GM12892 (cell line): ENCODE measurements at places on chromosomes 13 and 19.

DNA sequence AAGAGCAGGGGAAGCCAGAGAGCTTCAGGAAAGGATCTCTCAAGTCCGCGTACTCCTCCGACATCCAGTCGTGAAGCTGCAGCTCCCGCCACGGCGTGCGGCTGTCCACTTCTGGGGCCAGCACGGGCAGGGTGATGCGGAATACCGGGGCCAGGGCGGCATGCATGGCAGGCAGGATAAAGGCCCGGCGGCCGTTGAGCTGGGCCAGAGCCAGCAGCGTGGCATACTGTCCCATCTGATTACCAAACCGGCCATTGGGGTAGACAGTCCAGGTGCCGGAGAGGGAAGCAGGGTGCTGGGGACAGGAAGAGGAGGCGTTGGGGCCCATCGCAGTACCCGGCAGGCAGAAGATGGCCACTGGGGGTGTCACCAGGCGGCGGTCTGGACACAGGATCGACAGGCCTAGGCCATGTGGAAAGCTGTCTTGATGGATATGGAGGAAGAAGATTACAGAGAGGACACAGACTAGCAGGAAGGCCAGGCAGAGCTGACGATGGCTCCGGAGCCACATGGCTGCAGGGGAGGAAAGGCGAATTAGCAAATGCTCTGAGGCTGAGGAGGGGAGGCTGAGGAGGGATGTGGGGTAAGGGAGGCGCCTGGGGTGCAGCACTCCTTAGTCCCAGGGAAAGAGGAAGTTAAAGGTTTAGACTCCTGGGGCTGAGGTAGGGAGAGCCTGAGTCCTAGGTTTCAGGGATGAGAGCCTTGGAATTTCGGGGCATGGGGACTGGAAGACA is 1.5 kb downstream of the FUT1 start:
- no peak for DNase-seq

GRCh38 chr19:47305309-47305751 is 4.3 kb upstream of the C5AR1 start:
- DNase-seq: no peak

- no peak for DNase-seq
Observed at GRCh38 chr13:83372786-83373185, 509.5 kb downstream of the SLITRK1 start.

- DNase-seq: no peak
Observed at GRCh38 chr19:18856385-18857126, 24.8 kb downstream of the UPF1 start.

GRCh38 chr13:96338030-96338429 is 248.1 kb downstream of the HS6ST3 start:
- DNase-seq: no peak

DNA sequence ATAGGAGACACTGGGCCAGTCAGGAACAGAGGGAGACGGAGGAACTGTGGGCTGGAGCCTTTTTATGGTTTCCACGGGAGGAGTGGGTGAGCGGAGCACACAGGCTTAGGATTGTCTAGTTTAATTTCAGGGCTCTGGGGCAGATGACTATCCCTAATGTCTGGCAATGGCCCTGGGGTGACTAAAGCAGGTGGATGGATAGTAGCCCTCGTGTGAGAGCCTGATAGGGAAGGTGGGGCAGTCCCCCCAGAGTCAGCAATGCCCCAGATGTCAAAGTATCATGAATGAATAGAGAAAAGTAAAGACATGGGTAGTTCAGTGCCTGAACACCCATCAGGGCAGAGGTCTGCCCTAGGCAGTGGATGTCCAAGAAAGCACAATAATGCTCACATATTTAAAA is 94.2 kb downstream of the ZDHHC20 start:
- DNase-seq: no peak

DNA sequence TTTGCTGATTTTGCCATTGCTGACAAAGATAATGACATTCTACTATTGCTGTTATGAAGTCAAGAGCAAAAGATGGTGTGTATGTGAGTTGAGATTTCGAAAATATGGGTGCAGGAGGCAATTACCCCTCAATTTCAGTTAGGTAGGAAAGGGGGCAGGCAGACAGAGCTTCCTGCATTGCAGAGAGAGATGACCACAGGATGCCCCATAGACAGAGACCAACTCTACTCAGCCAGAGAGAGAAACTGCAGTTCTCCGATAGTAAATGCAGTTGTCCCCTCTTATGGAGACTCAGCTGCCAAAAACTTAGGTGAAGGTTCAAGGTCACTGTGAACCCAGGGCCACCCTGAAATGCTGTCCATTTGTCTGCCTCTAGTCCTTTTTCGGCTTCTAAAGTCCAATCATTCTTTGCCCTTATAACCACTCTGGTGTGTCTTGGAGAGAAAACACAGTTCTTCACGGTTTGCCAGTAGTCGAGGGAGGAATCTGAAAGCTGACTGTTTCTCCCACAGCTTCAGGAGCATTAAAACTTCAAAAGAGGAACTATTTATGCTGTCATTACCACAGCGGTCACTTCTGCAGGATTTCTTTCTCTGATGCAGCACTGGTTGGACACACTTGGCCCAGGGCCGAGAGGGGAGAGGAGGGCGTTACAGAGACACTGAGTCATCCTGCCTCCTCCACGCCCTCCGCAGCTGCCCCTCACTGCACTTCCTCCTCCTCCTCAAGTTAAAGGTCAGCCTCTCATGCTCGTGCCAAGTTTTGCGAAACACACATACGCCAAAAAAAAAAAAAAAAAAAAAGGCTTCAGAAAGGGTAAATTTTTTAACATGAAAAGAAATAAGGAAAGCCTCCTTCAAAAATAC is 264.3 kb downstream of the FOXO1 start:
- no peak for DNase-seq

DNA sequence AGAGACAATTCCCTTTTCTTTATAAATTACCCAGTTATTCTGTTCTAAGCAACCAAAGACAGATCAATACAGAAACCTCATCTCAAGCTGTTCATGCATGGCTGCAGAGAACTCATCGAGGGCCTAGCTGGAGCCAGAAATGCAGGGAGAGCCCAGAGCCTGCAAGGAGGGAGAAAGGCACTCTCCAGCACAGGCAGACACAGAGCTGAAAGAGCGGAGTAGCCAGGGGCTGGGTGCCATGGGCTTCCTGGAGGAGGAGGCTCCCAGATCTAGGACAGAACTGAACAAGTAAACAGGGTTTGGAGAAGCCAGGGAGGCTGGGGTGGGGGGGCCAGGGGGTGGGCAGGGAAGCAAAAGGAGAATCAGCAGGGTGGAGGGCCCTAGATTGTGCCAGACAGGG is 144.2 kb upstream of the ZNF507 start:
- no peak for DNase-seq

DNA sequence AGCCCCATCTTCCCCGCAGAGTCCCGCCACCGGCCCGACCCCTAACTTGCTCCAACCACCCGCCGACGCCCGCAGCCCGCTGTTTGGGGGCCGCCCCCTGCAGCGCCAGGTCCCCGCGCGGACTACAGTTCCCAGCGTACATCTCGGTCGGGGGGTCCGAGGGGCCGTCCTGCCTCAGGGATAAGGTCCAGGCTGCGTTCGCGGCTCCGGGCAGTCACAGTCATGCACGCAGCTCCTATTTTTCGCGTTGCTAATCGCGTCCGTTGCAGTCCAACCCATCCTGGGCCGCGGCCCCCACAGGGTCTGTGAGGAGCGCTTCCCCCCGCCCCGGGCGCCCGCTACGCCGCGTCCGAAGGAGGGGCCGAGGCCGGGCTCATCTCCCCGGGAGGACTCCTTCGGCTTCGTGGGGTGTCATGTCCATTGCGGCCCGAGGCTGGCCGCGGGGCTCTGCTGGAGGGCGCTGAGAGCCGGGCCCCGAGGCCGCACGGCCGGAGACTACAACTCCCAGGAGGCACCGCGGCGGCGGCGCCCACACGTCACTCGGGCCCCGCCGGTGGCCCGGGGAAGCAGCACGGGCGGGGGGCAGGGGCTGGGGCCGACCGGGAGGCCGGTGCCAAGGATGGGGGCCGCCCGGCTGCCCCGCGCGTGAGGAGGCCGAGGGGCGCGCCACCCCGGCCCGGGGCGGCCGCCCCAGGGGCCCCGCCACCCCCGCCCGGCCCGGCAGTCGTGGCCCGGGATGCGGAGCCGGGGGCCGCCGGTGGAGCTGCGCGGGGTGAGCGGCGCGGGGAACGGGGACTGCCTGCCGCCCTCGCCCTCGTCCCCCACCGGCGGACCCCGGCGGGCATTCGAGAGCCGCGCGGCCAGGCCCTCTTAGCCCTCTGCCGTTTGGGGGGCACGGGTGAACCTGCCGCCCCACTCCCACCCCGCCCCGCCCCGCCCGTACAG is at the start of gene MAP3K10:
Gene MAP3K10 (plus strand): TSS at position 536 of the 945 bp plus-strand sequence. CDS start 606 bp downstream, outside the sequence.
- DNase-seq: peak; percentile 86

- no peak for DNase-seq
Observed at GRCh38 chr13:66853564-66853963, 376.6 kb downstream of the PCDH9 start.

DNA sequence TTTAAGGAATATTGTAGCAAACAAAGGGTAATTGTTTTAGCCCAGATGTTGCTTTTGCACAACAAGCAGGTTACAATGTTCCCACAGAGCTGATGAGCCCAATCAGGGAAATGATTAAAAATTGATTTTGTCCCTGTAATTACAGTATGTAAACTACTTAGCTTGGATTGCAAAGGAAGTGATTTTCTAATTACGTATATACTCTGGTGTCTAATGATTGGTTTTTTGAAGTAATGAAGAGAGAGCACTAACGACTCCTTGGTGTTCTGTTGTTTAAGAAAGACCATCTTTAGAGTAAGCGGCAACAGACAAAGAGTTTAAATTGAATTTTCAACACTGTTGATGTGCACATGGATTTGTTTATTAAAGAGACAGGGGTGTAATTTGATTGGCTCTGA is 95.3 kb upstream of the ZNF536 start:
- no peak for DNase-seq

- DNase-seq: no peak
Observed at GRCh38 chr13:109273326-109273751, 513.0 kb downstream of the IRS2 start.

DNA sequence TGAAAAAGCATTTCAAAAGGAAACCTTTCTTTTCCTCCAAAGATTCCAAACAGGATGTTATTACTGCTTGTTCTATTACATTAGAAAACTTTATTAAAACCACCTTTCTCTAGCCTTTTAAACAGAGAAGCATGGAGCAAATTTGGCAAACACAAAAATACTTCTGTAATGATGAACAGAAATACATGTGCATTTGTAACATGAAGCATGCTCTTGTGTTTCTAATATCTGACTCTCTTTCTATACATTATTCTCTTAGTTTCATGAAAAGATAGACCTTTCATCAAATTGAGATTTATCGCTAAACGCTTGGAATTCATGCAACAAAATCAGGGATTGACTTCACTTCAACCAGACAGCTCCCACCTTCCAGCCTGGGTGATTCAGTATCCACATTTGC is 152.8 kb upstream of the IRS2 start:
- no peak for DNase-seq

GRCh38 chr19:49953416-49953815 is 7.6 kb downstream of the SIGLEC11 start:
- no peak for DNase-seq

- no peak for DNase-seq
Observed at GRCh38 chr13:99737481-99738245, 233.9 kb downstream of the ZIC5 start.

- no peak for DNase-seq
Observed at GRCh38 chr19:46687438-46688145, 26.6 kb upstream of the DACT3 start.

DNA sequence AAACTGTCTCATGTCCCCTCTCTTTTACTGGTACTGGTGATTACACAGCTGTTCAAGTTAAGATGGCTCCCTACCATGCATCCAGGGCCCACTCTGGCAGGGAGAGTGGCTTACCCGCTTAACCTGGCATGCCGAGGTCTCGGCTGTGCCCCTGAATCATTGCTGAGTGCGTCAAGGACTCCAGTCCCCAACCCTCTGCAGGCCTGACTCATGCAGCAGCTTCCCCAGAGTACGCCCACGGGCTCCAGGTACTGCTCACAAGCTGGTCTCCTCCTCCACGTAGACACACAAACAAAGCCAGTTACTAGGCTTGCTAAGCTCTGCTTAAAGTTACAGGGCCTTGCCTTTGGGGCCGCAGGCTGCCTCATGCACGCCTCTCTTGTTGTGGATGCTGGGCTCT is 447.4 kb downstream of the COG6 start:
- no peak for DNase-seq

GRCh38 chr13:79307433-79307861 is 98.6 kb downstream of the RBM26 start:
- DNase-seq: no peak

- no peak for DNase-seq
Observed at GRCh38 chr13:33257841-33258807, 27.4 kb downstream of the STARD13 start.

- DNase-seq: no peak
Observed at GRCh38 chr13:95524264-95524901, 28.1 kb upstream of the CLDN10 start.

DNA sequence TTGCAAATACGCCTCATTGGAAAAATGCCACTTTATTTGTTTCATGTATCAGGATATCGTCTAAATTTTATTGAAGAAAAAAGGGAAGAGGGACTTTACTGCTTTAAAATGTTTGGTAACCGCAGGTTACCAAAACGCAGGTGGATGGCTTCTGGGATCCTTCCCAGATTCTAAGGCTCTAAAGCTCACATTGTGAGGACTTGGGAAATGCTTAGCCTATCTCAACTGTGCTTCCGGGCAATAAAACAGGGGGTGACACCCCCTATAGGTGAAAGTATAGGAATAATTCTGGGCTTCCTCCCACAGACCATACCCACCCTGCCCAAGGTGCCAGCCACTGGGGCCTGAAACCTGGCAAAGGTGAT is 73.2 kb upstream of the IPO5 start:
- DNase-seq: no peak

GRCh38 chr13:79519255-79519654 is 38.3 kb downstream of the NDFIP2 start:
- DNase-seq: no peak

DNA sequence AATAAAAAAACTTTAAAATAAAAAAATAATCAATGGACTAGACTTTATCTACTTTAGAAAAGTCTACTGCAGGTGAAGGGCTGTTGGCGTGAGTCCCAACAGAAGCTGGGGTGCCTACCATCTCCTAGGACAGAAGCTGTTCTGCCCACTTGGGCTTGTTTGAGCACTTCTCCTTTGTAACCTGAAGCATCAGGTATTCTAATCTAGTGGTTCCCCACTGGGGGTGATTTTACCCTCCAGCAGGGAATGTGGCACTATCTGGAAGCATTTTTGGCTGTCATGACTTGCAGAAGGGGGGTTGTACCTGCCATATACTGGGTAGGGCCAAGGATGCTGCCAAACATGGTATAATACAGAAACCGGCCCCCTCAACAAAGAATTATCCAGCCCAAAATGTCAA is 16.2 kb upstream of the DOCK9 start:
- no peak for DNase-seq

DNA sequence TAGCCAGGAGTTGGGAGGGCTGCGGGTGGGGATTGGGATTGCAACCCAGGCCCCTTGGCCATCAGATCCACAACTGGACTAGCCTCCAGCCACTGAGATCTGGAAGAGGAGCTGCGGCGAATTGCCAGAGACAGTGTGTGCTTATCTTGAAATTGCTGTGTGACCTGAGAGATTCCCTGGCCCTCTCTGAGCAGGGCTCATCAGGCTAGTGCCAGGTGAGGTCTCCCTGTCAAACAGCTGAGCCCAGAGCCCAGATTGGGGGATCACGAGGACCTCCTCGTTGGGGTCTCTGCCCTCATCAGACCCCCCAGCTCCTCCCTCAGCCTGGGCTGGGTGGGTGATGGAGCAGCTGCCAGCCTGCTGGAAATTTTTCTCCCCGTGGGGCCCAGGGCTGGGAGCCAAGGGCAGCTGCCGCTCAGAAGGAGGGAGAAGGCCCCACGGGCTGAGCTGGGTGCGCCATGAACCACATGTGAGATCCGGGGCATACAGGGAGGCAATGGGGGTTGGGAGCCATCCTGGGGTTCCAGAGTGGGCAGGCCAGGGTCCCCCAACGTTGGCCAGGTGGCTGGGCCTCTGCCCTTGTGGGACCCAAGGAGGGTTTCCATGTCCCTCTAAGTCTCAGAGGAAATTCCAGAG is 7.2 kb downstream of the FUT5 start:
- peak; percentile 18 for DNase-seq
